ENCODE measurements at places on chromosomes 11 and 22. TPM values are rescaled to one million over a fixed set of nuclear protein-coding genes. Genes with fewer than 3 reads are reported as not detected.

LRRC74B gene
- total RNA-seq = 0.06 TPM

DAGLA gene
- 5.9 TPM for total RNA-seq

KCNK7 gene
- total RNA-seq = 0.27 TPM

CPT1B gene
- total RNA-seq = 15.7 TPM

BTG4 gene
- total RNA-seq = 0.09 TPM

MRGPRE gene
- 0.10 TPM for total RNA-seq

ATG13 gene
- 55.0 TPM for total RNA-seq

PHF21B gene
- total RNA-seq = 1.1 TPM

PES1 gene
- total RNA-seq = 113 TPM

CELSR1 gene
- total RNA-seq = 26.5 TPM

GRM5 gene
- total RNA-seq = not detected

CASP5 gene
- not detected for total RNA-seq

OVOL1 gene
- total RNA-seq = not detected

APOA4 gene
- total RNA-seq = not detected

TMPRSS4 gene
- total RNA-seq = not detected

CDC42BPG gene
- total RNA-seq = 1.2 TPM

GNG3 gene
- total RNA-seq = not detected
